ENCODE measurements at places on chromosomes 1 and 21.

DNA sequence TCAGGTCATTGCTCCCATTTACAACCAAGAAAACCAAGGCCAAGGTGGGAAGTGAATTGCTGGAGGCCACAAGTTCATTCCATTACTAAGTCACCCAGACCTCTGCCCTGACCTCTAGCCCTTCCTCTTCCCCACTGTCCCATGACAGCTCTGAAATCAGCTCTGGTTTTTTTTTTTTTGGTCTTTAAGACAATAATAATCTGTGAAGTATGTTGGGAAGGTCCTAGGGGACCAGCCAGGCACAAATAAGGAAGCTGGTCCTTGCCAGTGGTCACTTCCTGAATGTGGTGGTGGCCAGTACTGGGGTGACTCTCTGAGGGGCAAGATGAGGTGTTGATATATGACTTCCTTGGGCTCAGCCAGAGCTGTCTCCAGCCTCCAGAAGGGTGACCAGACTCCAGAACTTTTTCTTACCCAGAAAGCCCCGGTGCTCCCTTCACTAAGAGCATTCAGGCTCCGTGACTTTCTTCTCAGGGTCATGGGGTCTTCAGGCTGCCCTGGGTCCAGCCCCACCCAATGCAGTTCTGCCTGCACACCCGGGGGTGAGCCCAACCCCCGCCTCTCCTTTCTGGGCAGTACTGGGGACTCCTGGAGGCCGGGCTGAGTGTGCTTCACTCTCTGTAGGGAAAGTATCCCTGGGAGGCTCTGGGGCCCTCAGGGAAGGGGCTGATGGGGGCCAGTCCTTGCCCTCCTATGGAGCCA is 159.6 kb downstream of the PTPRU start:
- no peak for DNase-seq

DNA sequence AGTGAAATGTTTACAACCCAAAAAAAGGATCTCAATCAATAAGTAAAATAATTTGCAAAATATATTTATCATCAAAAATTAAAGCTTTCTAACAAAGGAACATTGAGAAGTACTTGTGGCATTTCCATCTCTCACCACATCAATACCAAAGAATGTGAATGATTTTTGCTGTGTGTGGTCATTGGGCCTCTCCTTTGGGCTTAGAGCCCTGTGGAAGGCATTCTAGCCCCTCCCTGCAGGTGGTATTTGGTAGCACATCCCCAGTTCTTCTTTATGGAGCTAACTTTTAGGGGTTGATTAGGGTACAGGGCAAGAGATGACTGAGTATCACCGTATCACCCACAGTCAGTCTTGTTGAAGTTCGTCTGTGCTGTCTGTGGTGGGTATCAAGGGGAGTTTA is 294.1 kb upstream of the SGIP1 start:
- no peak for DNase-seq

DNA sequence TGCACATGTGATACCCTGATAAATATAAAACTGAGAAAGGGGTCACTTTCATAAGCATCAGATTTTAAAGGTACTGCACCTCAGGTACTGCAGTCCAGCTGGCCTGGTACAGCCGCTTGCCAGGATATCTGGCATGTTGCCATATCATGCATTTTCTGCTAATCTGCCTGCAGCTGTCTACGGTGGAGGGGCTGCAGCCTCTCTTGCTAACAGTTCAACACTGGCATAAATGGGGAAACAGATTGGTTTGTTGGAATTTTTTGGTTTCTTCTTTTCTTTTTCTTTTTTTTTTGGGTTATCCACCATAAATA is 71.5 kb downstream of the MIS18A start:
- DNase-seq = no peak

GRCh38 chr1:219173434-219173757 is 282 bp upstream of the LYPLAL1 start:
- no peak for DNase-seq

GRCh38 chr1:213985209-213986019 is 2.4 kb upstream of the PROX1 start:
- DNase-seq = no peak

- DNase-seq = no peak
Observed at GRCh38 chr1:87115891-87116290, 201.5 kb downstream of the HS2ST1 start.

- DNase-seq = no peak
Observed at GRCh38 chr1:232143315-232143886, 486.5 kb downstream of the SIPA1L2 start.

- no peak for DNase-seq
Observed at GRCh38 chr1:113983391-113983790, 4.1 kb downstream of the OLFML3 start.

GRCh38 chr1:200364831-200365230 is 45.0 kb downstream of the ZNF281 start:
- no peak for DNase-seq

- DNase-seq = no peak
Observed at GRCh38 chr1:196098000-196098399, 510.2 kb downstream of the KCNT2 start.

- DNase-seq = no peak
Observed at GRCh38 chr1:248862695-248862997, 3.8 kb upstream of the ZNF692 start.

GRCh38 chr21:37257967-37258877 is 8.9 kb downstream of the VPS26C start:
- DNase-seq = peak; percentile 55

GRCh38 chr1:221180704-221181368 is 301.6 kb downstream of the HLX start:
- no peak for DNase-seq

DNA sequence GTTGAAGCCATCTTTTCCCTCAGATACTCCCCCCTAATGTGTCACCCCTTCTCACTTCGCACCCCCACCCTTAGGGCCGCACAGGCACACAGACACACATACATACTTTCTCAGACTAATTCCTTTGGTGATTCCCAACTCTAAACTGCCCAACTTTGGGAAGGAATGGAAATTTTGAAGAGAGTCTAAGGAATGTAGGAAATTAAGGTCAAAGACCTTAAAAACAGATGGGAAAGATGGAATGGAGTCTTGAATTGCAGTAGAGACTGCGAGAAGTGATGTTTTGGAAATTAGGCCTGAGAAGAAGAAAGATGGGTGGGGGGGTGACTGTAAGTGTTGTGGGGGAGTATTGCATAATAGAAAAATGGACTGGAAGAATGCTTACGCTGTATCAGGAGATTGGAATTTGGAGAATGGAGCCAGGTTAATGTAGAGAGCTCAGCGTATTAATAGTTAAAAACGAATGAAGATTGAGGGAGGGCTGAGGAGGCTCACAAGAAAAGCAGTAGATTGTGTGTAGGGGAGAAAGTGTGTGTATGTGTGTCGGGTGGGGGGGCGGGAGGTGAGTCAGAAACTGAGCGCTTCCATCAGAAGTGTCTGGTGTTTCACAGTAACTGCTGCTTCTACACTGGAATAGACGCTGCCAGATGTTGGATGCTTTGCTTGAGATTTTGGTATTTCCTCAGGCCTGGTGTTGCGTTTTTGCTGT is 1.7 kb downstream of the PIP5K1A start:
- DNase-seq = no peak

DNA sequence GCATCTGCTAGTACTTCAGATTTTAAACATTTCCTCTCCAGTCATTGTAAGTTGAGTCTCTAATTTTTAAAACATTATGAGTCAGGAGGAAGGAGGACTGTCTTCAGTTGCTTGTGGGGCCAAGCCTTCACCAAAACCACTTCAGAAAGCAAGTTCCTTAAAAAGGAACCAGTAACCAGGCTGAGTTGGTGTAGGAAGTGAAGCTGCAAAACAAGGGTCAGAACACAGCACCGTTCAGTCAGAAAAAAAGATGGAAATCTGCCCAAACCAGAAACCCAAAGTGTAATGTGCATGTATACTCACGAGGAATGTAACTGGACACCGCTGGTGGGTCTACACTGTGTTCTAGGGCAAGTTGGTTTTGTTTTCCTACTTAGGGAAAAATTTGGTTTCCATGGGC is 402.1 kb downstream of the SETD4 start:
- DNase-seq = no peak

- DNase-seq = no peak
Observed at GRCh38 chr1:158800526-158800925, 19.5 kb upstream of the OR6N2 start.

DNA sequence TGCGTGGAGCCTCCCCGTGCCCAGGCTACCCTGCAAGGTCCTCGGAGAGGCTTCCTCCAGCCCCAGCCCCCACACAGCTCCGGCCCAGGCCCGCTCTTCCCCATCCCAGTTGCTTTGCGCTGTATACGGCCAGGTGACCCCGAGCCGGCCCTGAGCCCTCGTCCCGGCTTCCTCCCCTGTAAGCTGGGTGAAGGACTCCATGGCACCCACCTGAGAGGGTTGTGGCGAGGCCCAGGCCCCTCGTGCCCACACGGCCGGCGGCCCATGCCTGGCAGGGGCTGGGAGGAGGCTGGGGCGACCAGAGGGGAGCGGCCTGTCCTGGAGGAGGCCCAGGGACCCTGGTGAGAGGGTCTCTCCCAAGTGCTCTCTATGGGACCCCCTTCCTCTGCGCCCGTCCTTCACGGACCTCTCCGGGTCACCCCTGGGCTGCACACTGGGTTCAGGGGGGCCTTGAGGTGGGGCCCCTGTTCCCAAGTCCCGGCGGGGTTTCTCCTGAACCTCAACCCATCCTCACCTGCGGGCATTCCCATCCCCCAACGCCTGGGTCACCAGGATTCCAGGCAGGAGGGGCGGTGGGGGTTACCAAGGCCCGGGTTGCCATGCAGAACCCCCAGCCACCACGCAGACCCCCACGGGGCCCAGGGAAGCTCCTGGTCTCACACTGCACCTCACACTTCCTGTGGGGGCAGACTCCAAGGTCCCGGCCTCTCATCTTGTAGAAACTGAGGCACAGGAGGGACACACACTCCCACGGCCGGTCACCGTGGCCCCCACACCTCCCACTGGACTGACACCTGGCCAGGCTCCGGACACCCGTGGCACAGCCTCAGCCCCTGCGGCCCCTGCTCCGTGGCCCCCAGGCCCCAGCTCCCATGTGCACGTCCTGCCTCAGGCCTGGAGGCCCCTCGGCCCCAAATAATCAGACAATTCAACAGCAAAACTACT is 25.2 kb downstream of the COL6A1 start:
- DNase-seq = no peak

GRCh38 chr1:85607921-85608265 is 27.3 kb downstream of the CCN1 start:
- no peak for DNase-seq

DNA sequence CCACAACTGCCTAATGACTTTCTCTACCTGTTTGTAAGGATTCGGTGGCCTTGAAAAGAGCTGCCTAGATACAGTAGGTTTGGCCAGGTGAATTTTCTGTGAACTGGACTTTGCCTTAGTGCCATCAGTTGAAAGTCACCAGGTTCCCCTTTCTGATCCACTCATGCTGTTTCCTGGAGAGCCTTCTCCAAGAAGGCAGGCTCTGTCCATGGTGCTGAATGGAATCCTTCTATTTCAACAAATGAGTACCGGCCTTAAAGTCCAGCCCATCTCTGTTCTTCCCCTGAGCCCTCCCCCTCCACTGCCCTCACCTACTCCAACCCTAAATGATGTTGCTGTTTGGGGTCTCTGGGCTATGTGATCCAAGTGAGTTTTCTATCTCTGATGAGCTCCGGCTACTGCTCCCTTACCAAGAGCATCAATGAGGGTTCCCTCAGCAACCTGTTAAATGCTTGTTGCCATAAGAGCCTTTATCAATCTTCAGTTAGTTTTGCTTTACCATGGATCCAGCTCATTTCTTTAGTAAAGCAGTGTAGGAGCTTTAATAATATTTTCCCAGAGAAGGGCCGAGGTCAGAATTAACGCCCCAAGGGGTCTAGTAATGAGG is 500.4 kb downstream of the PTPRU start:
- DNase-seq = no peak

DNA sequence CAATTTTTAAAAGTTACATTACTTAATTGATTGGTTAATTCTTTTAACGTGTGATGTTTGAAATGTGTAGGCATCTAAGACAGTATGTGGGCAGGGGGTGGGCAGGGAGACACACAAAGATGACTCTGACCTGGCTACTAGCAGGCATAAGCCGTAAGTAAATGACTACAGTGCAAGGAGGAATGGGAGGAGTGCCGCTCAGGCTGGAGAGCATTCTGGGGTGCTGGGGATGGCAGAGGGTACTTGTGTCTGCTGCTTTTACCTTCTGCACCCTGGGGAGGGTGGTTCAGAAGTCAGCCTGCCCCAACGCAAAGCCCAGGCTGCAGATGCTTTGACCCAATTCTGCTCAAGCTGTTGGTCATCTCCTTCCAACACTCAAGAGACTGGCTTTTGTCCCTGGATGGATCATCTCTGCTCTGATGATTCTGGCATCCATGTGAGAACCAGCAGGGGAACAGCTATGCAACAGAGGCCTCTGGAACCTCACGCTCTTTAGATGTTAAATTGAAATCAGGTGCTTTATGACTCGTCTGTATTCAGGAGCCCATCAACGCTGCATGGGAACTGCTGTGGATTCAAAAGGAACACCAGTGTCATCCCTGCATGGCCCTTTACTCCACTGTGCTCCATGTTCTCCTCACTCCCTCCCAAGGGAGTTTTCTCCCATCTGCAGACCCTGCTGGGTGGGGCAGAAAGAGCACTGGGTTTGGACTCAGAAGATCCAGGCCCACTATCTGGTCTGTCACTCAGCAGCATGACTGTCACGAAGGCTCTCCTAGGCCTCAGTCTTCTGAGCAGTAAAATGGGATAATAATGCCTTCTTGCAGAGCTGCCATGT is 78.8 kb downstream of the FAM78B start:
- DNase-seq = no peak

- DNase-seq = no peak
Observed at GRCh38 chr1:78070210-78070609, 24.4 kb downstream of the GIPC2 start.

GRCh38 chr1:25559031-25559430 is 15.6 kb downstream of the LDLRAP1 start:
- no peak for DNase-seq

DNA sequence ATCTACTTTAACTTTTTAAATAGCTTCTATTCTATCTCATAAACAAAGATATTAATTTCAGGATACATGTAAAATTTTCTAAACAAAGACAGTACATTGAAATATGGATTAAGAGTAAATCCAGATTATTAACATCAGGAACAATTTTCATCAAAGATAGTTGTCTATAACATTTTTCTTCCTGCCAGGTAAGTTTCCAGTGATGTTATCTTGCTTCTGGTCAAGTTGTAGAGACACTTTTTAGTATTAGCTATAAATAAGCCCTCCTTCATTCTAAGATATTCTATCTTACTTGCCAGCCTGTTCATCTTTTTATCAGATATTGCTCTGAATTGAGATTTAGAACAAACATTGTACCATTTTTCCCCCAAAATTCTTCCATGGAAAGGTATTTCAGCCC is 94.4 kb upstream of the KCTD3 start:
- no peak for DNase-seq

GRCh38 chr21:27796106-27796505 is 829.2 kb upstream of the ADAMTS5 start:
- DNase-seq = no peak

GRCh38 chr1:2587071-2587859 is 688 bp downstream of the PRXL2B start:
- no peak for DNase-seq

DNA sequence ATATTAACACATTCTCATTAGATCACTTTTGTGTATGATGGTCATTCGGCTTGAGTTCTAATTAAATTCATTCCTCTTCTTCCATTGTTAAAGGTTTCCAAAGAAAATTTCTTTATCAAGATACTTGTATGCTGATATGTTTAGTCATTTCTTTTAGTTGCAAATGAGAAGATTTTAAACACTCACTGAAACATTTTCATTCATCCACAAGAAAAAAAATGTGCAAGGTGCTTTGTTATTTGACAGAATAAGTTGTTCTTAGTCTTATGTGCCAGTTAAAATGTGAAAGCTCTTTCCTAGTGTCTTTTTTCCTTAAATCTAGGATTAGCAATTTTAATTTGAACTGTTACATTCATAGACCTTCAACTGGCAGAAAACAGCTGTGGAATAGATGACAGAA is 727.0 kb upstream of the NEGR1 start:
- no peak for DNase-seq

Measured in stimulated activated CD8-positive, alpha-beta memory T cell treated with anti-CD3 and anti-CD28 coated beads, Interleukin-7, amount 100 ng/mL, for 1 hour (primary cell).